ENCODE measurements at places on chromosomes 4 and X.

GRCh38 chr4:75895744-75896314, 6.4 kb downstream of the PPEF2 start:
- DNase-seq, result peak; percentile 28

- DNase-seq, result no peak
Measured at GRCh38 chr4:119736559-119736958, 108.0 kb upstream of the PDE5A start.

DNA sequence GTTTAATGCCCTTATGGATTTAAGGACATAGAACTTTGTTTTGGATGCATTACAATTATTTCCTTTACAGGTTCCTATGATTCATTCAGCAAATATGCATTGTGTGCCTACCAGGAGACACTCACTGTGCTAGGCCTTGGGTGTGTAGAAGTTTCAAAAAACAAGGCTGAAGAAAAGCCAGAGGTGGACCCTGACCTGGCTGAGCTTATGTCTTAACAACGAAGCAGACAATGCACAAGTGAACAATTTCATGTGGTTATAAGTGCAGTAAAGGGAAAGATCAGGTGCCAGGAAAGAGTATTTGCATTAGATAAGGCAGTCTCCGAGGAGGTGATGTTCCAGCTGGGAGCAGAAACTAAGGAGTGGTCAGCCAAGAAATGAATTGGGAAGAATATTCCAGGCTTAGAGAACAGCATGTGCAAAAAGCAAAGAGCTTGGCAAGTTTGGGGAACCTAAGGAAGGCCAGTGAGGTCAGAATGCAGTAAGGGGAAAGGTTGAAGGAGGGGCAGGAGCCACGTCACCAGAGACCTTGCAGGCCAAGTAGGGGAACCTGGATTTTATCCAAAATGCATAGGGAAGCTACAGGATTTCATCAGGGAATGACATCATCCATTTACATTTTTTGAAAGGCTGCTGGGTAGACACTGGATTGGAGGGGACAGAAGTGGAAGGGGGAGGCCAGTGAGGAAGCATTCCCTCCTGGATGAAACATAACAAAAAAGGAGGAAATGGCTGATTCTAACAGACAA, 193.6 kb downstream of the SOWAHB start:
- DNase-seq, result no peak

DNA sequence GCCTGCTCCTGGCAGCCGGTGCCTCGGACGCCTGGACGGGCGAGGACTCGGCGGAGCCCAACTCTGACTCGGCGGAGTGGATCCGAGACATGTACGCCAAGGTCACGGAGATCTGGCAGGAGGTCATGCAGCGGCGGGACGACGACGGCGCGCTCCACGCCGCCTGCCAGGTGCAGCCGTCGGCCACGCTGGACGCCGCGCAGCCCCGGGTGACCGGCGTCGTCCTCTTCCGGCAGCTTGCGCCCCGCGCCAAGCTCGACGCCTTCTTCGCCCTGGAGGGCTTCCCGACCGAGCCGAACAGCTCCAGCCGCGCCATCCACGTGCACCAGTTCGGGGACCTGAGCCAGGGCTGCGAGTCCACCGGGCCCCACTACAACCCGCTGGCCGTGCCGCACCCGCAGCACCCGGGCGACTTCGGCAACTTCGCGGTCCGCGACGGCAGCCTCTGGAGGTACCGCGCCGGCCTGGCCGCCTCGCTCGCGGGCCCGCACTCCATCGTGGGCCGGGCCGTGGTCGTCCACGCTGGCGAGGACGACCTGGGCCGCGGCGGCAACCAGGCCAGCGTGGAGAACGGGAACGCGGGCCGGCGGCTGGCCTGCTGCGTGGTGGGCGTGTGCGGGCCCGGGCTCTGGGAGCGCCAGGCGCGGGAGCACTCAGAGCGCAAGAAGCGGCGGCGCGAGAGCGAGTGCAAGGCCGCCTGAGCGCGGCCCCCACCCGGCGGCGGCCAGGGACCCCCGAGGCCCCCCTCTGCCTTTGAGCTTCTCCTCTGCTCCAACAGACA, 4.4 kb downstream of the SOD3 start:
- no peak for DNase-seq

GRCh38 chr4:173282626-173283025, 51.5 kb downstream of the HMGB2 start:
- DNase-seq, result no peak

DNA sequence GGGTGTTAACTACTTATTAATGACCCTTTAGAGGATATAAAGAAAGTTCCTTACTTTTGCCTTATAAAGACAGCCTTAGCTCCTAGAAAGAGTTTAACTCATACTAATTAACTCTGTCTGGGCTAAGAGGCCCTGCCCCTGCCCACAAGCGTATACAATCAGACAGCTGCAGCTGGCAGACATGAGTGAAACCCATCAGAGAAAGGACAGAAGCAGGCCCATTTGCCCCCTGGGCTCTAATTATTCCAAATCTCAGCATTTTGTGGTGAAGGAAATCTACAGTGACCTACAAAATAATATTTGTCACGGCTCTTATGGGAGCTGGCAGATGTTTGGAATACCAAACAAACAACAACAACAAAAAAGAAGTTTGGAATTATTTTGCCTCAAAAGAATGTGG, 71.8 kb downstream of the CHRDL1 start:
- no peak for DNase-seq

- no peak for DNase-seq
Measured at GRCh38 chrX:20144491-20144890, 2.9 kb upstream of the EIF1AX start.

- DNase-seq, result no peak
Measured at GRCh38 chrX:20037186-20037585, 46.3 kb upstream of the BCLAF3 start.

DNA sequence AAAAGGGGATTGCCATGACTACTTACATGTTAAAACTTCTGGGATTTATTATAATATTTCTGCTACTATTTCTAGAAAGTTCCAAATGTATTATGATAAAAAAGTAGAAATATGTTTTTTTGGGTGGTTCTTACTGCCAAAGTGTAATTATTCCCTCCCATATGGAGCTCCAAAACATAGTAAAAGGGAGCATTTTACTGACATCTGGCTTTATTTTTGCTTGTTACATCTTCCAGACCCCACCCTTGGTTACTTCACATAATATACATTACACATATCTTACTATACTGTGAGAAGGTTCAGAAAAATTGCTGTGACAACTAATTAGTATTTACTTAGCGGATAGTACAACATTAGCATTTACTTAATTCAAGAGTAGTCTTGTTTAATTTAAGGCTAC, 205.1 kb upstream of the TLL1 start:
- no peak for DNase-seq

- no peak for DNase-seq
Measured at GRCh38 chrX:106912864-106913263, 7.3 kb upstream of the CLDN2 start.

- no peak for DNase-seq
Measured at GRCh38 chrX:153333266-153333665, 687 bp upstream of the ZNF275 start.

DNA sequence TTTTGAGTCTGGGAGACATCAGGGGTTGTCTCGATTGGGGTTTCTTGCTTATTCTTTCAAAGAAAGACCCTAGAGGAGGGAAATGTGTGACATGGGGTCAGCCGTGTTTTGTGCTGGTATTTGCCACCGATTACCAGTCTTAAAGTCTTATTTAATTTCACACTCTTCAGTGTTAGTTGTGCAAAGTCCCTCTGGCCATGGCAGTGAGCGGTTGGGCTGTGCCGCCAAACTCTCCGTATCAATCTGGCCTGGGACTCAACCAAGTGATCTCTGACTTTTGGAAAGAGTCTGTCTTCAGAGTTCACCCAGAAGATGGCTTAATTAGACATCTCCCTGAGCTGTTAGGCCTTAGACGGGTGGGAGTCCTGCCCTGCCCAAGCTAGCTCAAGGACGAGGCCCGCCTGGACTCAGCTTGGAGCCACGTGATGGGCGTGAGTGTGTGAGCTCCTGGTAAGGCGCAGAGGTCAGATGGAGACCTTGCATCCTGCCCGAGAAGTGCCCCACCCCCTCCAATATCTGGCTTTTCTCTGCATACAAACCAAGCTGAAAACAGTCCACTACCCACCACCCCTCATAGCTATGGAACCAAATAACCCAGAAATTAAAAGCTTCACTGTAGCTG, 3.8 kb upstream of the PITX2 start:
- no peak for DNase-seq

DNA sequence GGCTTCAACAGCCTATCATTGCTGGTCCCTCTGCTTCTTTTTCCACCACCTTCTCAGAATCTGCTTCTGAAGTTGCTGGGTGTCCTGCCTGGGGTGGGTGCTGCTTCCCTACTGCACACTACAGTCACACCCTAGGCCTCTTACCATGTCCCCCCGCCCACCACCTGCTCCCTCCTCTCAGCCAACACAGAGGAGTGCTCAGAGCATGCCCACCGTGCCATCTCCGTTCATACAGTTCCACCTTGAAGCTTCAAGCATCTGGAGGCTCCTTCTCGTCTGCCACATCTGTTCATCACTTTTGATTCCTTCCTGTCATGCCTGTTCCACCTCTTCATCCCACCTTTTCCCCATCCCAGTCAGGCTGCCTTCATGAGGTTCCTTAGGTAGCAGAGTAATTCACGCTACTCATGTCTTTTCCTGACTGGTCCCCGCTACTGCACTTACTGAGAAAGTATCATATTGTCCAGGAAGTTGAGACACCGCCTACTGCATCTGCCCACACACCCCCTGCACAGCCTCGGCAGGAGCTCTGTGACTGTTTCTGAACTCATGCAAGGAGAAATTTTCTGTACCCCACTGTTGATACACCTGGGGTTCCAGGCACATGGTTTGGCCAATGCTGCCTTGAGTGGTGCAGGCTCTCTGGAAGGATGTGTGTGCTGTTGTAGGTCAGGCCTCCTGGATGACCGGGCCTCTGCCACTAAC, 39.5 kb downstream of the HADH start:
- DNase-seq, result no peak

DNA sequence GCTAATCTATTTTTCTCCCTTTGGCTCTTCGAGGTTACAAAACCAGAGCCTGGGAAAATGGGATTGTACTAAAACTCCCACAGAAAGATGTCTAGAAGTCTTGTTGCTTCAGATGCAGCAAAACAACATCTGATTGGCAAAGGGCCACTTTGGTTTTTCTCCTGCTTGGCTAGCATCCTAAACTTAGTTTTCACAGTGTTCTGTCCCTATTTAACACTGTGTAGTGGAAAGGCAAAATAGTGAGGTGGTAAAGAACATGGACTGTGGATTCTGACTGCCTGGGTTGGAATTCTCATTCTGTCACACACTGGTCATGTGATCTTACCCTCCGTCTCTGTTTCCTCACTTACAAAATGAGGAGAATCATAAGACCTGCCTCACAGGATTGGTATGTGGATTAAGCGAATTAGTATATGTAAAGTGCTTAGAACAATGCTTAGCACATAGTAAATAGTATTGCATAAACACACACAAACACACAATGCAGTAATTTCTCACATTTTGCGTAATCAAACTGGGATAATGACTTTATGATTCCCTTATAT, 23.5 kb downstream of the TIGD2 start:
- no peak for DNase-seq

DNA sequence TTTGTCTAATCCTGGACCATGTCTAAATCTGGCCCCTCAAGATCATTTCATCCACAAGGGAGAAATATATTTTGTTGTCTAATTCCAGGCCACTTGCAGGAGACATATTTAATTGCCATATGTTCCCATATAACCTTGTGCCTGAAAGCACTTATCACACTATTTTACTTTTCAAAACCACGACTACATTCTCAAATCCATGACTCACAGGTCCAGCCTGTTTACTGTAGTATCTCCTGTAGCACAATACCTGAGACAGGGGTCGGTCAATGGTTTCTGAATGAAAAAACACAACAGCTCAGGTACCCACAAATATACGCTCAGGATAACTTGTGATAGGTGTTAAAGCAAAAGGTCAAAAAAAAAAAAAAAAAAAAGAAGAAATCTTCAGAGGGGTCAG, 60.9 kb downstream of the SEC24D start:
- no peak for DNase-seq

- no peak for DNase-seq
Measured at GRCh38 chr4:163295138-163295537, 37.3 kb downstream of the NPY1R start.

- no peak for DNase-seq
Measured at GRCh38 chr4:32136081-32136787, 1416.1 kb downstream of the PCDH7 start.

GRCh38 chr4:48945981-48946380, 39.4 kb upstream of the OCIAD2 start:
- peak; percentile 21 for DNase-seq

- no peak for DNase-seq
Measured at GRCh38 chrX:23765449-23765848, 17.5 kb upstream of the SAT1 start.

DNA sequence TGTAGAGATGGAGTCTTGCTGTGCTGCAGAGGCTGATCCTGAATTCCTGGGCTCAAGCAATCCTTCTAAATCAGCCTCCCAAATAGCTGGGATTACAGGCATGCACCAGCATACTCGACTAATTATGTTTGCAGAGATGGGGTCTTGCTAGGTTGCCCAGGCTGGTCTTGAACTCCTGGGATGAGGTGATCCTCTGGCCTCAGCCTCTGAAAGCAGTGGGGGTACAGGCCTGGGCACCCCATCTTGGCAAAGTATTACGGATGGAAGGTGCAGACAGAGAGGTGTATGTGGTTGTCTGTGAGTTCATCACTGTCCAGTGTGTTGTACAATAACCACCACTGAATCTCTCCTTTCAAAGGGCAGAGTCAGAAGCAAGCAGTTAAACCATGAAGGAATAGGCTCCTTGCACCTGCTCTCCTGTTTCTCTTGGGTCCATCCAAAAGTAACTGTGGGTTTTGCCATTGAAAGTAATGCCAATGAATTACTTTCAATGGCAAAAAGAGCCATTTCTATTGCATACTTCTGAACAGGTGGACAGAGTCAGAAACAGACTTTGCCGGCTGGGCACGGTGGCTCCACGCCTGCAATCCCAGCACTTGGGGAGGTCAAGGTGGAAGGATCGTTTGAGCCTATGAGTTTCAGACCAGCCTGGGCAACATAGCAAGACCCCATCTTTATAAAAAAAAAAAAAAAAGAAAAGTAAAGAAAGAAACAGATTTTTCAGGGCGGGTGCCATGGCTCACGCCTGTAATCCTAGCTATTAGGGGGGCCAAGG, 7.0 kb upstream of the AKAP17A start:
- no peak for DNase-seq

DNA sequence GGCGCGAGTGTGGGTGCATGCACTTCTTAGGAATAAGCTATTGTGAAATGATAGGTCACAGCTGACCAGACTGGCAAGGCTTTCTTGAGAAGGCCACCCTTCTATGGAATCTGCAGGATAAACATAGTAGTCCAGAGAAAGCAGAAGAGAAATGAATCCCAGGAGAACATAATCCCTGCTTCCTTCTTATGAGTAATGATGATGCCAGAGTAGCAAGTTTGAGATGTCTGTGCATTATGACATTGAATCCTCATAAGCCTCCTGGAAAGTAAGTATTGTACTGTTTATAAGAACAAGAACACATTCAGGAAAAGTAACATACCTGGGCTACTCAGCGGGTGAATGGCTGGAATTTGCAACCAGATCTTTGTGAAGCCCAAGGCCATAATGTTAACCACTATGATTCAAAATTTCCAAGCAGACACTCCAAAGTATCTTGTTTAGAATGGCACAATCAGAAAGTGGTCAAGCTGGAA, 272.1 kb upstream of the HS3ST1 start:
- DNase-seq, result no peak

- DNase-seq, result no peak
Measured at GRCh38 chrX:37958525-37959211, 47.7 kb upstream of the SYTL5 start.

GRCh38 chr4:88018466-88018865, 11.0 kb downstream of the PKD2 start:
- DNase-seq, result no peak

- no peak for DNase-seq
Measured at GRCh38 chr4:17218786-17219185, 293.1 kb downstream of the QDPR start.

GRCh38 chrX:30935985-30936384, 46.9 kb upstream of the TAB3 start:
- DNase-seq, result peak; percentile 5
